ENCODE measurements at places on chromosomes 7 and 10. TPM values are rescaled to one million over a fixed set of nuclear protein-coding genes. Genes with fewer than 3 reads are reported as not detected.

The PRPS1L1 gene
- total RNA-seq: not detected

The FLNC gene
- total RNA-seq: 279 TPM

The SPDYE16 gene
- 0.26 TPM for total RNA-seq

The SLC13A1 gene
- not detected for total RNA-seq

The ERVW-1 gene
- not detected for total RNA-seq
